Activated naive CD8-positive, alpha-beta T cell treated with anti-CD3 and anti-CD28 coated beads, Interleukin-2, amount 50 U/mL, for 24 hours (primary cell): ENCODE measurements at places on chromosomes 4 and X.

- DNase-seq, result no peak
These were observed 52.2 kb downstream of the DCUN1D4 start for GRCh38 chr4:51895158-51895557.

DNA sequence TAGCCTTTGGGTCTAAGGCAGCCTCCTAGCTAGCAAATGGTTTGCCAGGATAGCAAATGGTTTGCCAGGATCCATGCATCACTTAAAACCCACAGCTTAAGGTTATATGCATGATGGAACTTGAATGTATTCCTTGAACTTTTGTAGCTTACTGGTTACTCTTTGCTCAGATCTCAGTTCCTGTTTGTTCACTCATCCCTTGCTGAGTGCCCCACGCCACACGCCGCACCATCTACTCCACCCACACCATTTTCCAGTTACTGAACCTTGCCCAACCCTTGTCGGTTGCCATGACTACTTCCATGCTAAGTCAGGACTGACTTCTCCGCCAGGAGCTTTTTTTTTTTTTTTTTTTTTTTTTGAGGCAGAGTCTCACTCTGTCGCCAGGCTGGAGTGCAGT lies 29.5 kb upstream of the XIAP start:
- peak; percentile 9 for DNase-seq

- no peak for DNase-seq
These were observed 187.8 kb upstream of the MBNL3 start for GRCh38 chrX:132676561-132677186.

DNA sequence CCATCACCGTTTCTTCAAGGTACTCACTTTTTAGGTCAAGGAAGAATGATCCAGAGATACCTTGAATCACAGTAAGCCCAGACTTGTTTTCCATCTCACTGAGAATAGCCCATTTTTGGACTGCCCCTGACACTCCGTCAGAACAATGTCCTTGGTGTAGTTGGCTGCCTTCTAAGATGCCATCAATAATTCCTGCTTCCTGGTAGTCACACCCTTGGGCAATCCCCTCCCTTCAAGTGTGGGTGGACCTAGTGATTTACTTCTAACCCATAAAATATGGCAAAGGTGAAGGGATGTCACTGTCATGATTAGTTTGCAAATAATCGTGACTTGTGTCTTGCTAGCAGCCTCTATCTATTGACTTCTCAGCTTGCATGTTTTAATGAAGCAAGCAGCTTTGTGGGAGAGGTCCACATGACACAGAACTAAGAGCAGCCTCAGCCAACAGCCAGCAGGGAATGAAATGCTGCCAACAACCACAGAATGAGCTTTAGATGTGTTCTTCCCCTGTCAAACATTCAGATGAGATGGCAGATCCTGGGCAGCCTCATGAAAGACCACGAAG lies 20.0 kb upstream of the KLHL34 start:
- DNase-seq, result no peak

GRCh38 chr4:131081069-131081468 lies 1985.1 kb downstream of the C4orf33 start:
- DNase-seq, result no peak

DNA sequence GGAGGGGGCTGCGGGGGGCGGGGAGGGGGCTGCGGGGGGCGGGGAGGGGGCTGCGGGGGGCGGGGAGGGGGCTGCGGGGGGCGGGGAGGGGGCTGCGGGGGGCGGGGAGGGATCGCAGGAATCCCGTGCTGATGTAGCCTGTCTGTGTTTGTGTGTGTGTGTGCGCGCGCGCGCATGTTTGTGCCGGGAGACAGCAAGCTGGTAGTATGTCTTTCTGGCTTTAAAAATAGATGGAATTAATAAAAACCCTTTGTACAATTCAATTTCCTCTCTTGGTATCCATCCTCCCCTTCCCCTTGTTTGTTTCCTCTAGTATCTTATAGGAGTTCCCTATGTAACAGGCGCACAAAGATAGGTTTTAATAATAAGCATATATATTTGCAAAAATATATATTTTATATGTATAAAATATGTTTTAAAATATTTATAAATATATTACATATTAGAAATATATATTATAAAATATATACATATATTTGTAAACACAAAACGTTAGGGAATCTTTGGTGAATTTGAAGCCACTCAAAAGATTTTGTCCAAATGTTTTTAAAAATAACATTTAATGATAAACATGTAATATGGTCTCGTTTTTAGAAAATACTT lies 782 bp downstream of the ARHGAP24 start:
- DNase-seq, result no peak

- no peak for DNase-seq
These were observed 32.0 kb downstream of the ELF2 start for GRCh38 chr4:139144911-139145551.

DNA sequence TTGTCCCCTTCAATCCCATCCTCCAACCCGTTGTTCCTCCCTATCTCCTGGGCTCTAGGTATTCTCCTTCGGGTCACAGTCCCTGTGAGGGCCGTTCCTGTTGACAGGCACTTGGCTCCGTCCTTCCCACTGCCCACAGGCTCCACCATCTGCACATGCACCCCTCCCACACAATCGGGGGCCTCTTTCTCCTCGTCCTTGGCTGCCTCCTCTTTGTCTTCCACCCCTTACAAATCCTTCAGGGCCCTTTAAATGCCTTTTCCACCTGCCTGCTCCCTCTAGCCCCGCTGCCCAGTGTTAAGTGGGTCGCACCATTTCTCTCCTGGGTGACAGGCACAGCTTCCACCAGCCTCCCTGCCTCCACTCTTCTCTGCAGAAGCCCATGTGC lies 2.7 kb upstream of the AVPR2 start:
- no peak for DNase-seq

- no peak for DNase-seq
These were observed 147.1 kb upstream of the RPL34 start for GRCh38 chr4:108473163-108473720.

DNA sequence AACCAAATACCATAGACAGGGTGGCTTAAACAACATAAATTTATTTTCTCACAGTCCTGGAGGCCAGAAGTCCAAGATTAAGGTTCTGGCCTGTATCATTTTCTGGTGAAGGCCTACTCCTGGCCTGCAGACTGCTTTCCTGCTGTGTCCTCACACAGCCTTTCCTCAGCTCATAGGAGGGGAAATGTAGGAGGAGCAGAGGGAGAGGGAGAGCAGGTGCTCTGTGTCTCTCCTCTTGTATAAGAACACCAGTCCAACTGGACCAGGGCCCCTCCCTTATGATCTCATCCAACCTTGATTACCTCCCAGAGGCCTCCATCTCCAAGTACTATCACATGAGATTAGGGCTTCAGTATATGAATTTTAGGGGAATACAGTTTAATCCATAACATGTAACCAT lies 34.3 kb downstream of the RAPGEF2 start:
- no peak for DNase-seq

- no peak for DNase-seq
These were observed 413.4 kb downstream of the PACRGL start for GRCh38 chr4:21113496-21114223.

DNA sequence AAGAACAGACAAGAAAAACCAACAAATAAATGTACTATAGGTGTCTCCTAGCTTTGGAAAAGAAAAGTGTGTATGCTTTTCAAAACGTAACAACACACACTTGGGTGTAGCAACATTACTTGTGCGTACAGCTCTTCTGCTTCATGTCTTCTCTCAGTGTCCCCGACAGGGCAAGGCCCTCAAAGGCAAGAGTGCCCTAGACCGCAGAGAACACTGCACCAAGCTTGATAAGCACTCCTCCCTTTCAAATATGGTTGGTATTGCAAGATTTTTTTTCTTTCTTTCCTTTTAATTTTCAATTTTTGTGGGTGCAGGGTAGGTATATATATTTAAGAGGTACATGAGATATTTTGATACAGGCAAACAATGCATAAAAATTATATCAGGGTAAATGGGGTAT lies 106.8 kb downstream of the EIF4E start:
- DNase-seq, result no peak

DNA sequence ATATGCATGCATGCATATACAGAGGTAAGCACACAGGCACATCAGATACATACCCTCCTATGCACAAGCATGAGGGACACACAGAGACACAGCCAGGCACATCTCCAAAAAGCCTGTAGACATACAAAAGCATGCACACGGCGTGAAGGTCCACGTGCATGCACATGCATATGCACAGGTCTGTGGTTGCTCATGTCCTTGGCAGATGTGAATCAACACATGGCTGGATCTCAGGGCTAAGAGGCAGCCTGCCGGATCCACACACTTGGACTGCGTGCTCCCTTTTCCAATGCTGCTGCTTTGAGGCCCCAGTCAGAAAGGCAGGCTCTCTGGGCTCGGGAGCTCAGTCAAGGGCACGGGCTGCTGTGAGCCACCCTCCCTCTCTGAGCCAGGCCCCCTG lies 3.6 kb downstream of the STARD8 start:
- no peak for DNase-seq

GRCh38 chrX:111348429-111348828 lies 63.6 kb downstream of the DCX start:
- DNase-seq, result no peak

GRCh38 chr4:108601532-108601931 lies 18.8 kb upstream of the RPL34 start:
- DNase-seq, result no peak

- no peak for DNase-seq
These were observed 26.8 kb downstream of the FAM114A1 start for GRCh38 chr4:38894322-38894982.

GRCh38 chr4:37873386-37873785 lies 17.5 kb upstream of the TBC1D1 start:
- DNase-seq, result no peak

- no peak for DNase-seq
These were observed 234.8 kb downstream of the CPE start for GRCh38 chr4:165613581-165613980.

- no peak for DNase-seq
These were observed 20.3 kb upstream of the DYNLT3 start for GRCh38 chrX:37867536-37868153.

GRCh38 chrX:112967903-112968302 lies 127.3 kb upstream of the AMOT start:
- no peak for DNase-seq

GRCh38 chrX:74179071-74179470 lies 124.9 kb upstream of the ZCCHC13 start:
- no peak for DNase-seq

- no peak for DNase-seq
These were observed 39.7 kb downstream of the NSG1 start for GRCh38 chr4:4426511-4427120.

GRCh38 chr4:16745009-16745635 lies 153.3 kb downstream of the LDB2 start:
- no peak for DNase-seq

DNA sequence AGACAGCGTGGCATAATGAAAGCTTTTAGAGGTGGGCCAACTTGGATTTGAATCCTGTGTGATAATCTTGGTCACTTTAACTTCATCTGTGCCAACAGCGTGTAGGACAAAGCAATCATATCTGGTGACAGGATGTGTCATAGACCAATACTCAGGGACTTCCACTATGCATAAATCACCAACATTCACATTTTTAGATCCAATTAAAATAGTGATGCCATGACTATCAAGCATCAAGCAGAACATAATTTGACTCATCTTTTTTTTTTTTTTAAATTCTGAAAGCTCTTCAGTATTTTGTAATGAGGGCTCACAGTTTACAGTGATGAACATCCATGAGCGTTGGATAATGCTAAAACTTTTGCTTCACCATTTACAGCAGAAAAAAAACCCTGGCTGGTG lies 27.3 kb upstream of the RAPGEF2 start:
- DNase-seq, result no peak

- DNase-seq, result no peak
These were observed 278.6 kb upstream of the DIPK2B start for GRCh38 chrX:45479196-45479834.

DNA sequence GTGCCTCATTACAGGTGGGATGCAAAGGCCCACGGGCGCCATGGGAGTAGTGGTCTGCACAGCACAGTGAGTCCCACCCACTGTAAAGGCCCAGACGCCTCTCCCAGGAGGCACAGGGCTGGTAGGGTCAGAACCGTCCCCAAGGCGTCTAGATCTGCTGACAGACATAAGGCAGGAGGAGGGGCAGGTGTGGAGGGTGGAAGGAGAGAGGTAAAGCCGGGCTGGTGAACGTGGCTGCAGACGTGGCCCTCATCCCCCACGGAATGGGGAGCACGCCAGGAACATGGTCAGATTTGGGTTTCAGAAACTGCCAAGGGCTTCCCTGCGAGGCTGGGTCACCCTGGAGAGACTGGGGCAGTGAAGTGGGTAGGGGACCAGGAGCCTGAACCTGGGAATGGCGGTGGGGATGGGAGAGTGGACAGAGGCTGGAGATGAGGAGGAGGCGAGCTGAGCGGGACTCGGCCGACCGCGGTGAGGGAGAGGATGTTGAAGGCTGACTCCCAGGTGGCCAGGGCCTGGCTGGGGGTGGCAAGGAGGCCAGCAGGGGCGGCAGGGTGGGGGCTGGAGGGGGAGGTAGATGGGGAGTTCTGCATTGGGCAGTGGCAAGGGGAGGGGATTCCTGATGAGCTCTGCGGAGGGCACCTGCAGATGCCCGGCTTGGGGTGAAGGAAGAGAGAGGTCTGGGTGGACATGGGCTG lies 184.9 kb downstream of the AFAP1 start:
- DNase-seq, result no peak

DNA sequence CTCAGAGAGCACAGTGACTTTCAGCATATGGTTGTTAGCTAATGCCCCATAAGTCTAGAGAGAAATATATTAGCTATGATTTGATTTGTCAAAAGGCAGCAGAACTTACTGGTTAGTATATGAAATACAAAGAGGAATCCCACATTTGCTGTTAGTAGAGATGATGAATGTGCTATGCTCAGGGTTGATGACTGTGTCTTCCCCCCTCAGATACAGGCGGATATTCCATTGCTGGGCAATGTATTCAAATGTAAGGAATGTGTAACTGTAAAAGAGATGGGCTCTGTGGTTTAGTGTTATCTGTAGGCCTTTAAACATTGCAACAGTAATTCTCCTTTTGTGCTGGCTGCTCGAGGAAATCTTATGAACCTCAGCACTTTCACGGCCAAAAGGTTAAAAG lies 528.9 kb upstream of the ARX start:
- DNase-seq, result no peak

GRCh38 chr4:134807231-134807745 lies 605.7 kb upstream of the PABPC4L start:
- DNase-seq, result no peak
